ENCODE measurements at places on chromosomes 6 and 20.

DNA sequence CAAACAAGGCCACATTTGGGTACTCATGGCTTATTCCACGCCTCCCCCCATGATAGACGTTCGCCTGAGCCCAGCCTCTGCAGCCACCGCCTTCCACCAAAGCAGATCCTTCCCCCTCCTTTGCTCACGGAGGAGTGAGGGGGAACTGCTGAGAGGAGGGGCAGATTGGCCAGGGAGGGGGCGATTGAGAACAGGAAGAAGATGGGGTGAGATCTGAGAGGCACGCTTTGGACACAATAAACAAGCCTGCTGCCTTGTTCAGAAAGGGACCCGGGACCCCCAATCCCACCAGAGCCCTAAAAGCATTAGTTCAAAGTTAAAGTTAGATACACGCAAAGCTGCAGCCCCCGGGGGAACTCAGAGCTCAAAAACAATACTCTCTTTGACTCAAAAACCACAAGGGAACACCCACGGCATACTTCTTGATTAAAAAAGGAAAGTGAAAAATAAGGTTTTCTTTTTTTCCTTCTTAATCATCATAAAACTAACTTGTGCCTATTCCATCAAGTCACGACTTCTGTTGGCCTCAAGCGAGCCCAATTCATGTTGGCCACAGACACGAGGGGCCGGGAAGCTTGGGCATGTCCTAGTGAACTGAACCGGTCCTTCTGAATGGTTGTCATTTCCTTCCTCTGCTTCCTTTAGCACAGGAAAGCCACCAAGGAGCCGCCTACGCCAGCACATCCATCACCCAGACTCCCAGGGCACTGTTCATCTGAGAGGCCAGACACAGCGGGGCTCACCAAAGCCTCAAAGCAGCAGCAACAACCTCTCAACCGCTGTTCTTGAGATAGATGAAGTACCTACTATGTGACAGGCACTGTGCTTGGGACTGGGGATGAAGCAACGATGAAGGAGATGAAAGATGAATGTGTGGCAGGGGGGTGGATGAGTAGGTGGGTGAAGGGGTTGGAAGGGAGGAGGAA lies 44.7 kb downstream of the NFATC2 start:
- no peak for DNase-seq

- DNase-seq, result no peak
These were observed 275.5 kb downstream of the PTPRK start for GRCh38 chr6:128244751-128245405.

- DNase-seq, result no peak
These were observed 4.5 kb upstream of the RAB44 start for GRCh38 chr6:36692861-36693702.

- no peak for DNase-seq
These were observed 126.9 kb upstream of the QKI start for GRCh38 chr6:163287626-163288025.

DNA sequence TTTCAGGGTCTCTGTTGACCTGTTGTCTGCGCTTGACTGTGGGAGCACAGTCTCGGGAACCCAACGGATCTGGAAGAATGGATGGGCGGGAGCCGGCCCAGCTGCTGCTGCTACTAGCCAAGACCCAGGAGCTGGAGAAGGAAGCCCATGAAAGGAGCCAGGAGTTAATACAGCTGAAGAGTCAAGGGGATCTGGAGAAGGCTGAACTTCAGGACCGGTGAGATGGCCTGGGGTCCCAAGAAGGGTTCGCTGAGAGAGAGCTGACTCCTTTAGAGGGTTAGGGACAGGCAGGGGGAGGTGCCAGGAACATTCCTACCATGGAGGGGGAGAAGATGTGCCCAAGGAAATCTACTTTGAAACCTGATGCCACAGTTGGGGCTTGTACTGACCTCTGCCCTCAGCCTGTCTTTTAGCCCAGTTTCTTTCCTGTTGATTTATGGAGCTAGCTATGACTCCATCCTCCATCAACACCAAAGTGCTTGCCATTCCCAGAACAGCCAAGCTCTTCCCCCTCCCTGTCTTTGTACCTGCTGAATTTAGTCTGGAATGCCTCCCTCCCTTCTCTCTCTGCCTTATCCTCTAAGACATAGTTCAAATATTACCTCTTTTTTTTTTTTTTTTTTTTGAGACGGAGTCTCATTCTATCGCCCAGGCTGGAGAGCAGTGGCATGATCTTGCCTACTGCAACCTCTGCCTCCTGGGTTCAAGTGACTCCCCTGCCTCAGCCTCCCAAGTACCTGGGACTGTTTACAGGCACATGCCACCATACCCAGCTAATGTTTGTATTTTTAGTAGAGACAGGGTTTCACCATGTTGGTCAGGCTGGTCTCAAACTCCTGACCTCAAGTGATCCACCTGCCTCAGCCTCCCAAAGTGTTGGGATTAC lies 12.2 kb downstream of the CEP250 start:
- DNase-seq, result no peak

GRCh38 chr6:154246723-154247118 lies 109.9 kb downstream of the IPCEF1 start:
- no peak for DNase-seq

GRCh38 chr6:143146186-143146851 lies 85.6 kb downstream of the AIG1 start:
- no peak for DNase-seq

DNA sequence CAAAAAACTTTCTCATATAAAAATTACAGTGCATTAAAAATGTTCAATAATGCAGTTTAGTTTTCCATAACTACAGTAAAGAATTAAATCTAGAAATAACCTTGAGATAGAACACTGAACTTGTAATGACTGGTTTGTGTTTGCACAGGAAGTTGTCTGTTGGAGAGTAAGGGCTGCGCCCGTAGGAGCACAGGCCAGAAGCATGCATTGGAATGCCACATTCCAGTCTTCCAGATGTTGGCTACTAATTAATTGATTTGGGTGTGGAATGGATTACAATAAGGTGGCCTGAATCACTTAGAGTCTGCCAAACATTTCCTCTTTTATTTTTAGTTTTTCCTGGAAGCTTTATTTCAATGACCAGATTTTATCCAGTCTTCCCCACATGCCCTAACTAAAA lies 582.6 kb upstream of the MMS22L start:
- DNase-seq, result no peak

- no peak for DNase-seq
These were observed 58.4 kb downstream of the PPP1R14C start for GRCh38 chr6:150201285-150201684.

DNA sequence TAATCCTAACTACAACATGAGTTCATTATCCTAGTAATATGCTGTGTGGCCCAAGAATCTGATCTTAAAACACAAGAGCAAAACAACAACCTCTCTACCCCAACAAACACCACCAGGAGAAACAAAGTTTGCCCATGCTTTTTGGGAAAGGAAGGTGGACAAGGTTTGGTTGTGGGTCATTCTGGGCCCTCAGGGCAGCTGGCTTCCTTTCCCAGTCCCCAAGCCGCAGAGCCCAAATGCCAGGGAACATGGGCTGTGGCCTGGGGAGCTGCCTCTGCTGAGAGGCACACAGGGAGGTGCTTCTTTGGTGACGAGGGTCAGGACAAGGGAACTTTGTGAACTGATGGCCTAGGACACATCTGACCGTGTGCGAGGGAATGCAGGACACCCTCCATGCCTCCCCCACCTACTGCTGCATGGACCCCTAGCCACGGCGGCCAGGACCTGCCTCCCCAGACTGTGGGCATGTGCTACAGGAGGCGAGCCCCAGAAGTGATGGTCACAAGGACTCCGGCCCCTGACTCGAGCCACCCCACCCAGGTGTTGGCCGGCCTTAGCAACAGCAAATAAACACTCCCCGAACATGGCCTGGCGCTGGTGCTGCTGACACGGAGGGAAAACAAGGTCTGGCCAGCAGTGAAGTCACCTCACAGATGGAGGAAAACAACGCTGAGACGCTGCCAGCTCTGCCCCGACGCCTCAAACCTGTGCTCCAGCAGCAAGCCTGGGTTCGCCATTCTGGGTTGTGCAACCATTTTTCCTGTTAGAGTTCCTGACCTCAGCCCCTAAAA lies 55.6 kb downstream of the RRBP1 start:
- no peak for DNase-seq

DNA sequence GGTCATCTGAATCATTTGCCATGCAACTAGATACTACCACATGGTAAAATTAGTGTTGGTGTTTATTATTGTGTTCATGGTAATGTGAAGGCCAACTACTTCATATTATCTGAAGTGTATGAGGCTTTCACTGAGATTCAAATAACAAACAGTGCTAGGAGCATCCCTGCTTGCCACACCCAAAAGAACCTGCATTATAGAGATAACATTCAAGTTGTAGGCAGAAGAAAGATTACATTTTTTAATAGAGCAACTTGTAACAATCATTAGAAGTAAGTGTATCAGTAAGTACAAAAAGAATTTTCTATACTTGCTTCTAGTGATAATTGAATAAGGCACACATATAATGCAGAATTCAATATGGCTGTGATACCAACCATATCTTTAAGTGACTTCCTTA lies 49.8 kb downstream of the BCKDHB start:
- DNase-seq, result no peak

DNA sequence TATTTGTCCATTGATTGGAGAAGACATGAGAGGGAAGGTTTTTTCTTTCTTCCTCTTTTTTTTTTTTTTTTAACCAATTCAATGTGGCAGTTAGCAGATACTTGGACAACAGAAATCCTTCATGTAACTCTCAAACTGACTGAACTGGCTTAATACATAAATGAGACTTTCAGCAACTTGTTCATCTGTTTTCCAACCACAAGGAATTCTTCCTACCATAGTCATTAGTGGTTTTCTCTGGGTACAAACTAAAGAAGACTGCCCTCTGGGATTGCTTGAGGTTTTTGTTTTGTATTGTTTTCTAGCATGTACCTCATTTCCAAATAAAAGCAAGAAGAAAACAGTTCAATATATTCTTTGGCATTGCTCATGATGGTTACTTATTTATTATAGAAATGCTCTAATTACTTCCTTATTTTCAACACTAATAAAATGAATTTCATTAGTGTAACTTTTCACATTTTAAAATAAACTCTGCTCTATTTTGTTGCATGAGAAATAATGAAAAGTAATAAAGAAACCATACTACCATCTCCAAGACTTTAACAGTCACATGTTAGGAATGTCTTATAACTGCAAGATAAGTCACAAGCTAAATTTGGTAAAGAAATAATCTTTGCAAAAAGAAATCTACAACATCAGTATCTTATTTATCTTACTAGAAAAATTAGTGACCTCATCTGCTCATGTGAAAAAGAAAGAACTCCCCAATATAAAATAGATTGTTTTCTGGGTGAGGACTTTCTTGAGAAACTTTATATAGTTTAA lies 52.0 kb downstream of the ME1 start:
- DNase-seq, result no peak

DNA sequence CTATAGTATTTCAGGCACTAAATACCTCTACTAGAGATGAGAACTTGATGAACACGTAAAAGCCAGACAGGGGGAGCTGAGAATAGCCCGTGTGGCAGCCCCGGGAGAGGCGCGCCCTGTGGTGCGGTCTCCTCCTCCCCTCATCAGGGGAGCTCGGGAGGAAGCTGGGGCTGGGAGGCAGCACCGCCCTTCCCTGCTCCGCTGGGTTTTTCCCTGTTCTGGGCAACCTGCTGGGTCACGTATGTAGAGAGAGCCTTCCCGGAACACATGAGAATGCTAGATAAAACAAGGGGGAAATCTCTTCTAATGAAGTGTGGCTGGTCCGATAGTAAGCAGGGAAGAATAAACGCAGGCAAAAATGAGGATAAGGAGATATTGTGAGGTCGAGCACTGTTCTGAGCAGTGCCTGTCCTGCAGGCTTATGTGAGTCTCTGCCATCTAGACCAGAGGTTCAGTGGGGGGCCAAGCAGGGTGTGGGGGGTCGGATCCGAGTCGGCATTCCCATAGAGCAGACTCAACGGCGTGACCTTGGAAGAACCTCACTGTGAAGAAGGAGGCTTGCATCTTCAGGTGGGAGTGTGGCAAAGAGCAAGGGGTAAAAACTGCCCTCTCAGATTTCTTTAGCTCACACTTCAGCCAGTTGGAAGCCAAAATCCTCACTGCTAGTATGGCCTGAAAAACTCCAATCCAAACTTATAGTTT lies 13.4 kb upstream of the RPS6KA2 start:
- no peak for DNase-seq

DNA sequence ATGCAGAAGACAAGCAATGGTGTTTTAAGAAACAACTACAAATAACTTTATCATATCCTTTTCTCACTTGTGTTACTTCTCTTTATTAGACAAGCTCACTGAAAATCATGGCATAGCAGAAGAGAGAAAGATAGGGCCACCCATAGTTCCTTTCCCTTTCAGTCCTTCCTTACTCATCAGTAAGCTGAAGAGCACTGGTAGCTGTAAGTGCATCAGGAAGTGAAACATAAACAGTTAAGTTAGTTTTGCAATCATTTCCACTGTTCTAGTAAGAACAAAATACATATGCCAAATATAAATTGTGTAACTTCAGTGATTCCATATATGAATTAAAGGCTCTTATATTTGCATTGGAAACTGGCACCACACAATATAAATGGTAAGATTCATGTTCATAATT lies 220.1 kb downstream of the HACE1 start:
- no peak for DNase-seq

DNA sequence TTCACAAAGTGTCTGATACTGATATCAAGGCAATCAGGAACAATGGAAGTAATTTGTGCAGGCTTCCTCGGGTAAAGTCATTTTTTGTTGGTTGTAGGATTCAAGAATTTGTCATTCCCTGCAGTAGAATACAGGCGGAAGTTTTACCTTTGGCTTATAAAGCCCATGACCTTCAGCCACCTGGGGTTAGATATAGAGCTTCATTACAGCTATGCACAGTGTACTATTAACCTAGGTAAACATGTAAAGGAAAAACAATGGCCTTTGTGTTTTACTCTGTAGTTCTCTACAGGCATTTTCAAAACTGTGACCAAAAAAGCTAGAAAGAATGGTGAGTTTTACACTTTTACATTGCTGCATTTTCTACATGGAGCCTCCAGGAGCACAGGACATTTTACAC lies 114.9 kb downstream of the NRSN1 start:
- no peak for DNase-seq

- DNase-seq, result no peak
These were observed 108.5 kb upstream of the FLRT3 start for GRCh38 chr20:14445902-14446301.

- DNase-seq, result no peak
These were observed 101.3 kb upstream of the ESR1 start for GRCh38 chr6:151705993-151706733.

- DNase-seq, result no peak
These were observed 37.4 kb downstream of the GNAS start for GRCh38 chr20:58889798-58890517.

- DNase-seq, result no peak
These were observed 226.0 kb upstream of the CDYL start for GRCh38 chr6:4550227-4550597.

DNA sequence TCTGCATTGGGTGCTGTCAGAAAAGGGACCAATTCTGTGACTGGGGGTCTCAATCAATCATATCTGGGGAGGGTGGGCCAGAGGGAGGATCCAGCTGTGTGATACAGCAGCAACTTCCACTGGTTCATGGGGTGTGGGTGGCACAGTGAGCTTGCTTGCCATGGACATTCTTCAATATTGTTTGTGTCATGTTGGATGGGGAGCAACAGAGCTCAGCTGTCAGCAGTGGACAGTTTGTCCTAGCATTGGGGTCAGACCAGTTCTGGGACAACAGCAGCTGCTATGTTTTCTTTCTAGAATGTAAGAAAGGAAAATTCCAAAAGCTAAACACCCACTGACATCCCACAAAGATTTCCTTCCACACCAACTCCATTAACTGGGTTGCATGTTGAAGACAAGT lies 221.9 kb upstream of the CDH4 start:
- DNase-seq, result no peak

GRCh38 chr6:20702366-20702765 lies 168.1 kb downstream of the CDKAL1 start:
- DNase-seq, result no peak

All from NCI-H446 (cell line).